Globus pallidus (tissue), 1 donor: ENCODE measurements at places on chromosomes 1 and 21.
A peak's percentile ranks its signal among the peaks of the same experiment; 100 is the strongest.

DNA sequence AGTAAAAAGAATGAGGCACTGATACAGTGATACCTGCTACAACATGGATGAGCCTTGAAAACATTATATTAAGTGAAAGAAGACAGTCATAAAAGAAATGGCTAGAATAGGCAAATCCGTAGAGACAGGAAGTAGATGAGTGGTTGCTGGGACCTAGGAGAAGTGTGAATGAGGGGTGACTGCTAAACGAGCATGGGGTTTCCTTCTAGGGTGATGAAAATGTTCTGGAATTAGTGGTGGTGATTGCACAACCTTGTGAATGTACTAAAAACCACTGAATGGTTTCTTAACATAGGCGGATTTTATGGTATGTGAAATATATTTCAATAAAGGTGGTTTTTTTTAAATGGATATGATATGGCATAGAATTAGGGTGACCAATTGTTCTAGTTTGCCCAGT is 12.6 kb upstream of the SERINC2 start:
- no peak for DNase-seq

- no peak for DNase-seq
These were observed 91.9 kb downstream of the LEPR start for GRCh38 chr1:65512383-65512782.

DNA sequence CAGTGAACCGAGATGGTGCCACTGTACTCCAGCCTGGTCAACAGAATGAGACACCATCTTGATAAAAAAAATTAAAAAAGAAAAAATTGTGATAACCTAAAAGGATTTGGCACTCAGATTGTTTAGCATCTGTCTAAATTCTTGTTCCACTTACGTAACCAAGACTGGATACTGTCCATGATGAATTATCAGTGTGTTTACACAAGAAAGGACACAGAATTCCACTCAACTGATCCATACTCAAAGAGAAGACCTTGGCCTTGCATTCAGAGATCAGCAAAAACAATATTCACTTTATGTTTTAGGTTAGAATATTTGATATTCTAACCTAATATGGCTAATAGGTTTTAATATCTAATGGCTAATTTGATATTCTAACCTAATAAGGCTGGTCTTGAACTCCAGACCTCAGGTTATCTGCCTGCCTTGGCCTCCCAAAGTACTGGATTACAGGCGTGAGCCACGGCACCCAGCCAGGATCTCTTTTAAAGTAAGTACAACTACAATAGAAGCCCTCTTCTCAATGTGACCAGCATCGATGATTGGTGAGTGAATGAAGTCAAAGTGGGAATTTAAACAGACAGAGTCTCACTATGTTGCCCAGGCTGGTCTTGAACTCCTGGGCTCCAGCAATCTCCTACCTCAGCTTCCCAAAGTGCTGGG is 43.1 kb upstream of the COX20 start:
- DNase-seq = no peak

DNA sequence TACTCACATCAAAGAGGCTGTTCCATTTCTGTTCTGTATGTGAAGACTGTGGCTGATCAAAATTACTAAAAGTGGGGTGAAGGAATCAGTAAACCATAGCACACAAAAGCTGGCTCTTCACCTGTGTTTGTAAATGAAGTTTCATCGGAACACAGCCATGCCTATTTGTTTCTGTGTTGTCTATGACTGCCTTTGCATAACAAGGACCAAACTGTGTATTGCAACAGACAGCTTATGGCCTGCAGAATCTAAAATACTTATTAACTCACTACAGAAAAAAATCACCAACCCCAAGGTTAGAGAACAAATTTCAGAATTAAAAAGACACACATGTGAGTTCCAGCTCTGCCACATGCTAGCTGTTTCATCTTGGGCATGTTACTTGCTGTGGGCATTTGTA is 163.9 kb downstream of the LYPLAL1 start:
- DNase-seq = no peak

DNA sequence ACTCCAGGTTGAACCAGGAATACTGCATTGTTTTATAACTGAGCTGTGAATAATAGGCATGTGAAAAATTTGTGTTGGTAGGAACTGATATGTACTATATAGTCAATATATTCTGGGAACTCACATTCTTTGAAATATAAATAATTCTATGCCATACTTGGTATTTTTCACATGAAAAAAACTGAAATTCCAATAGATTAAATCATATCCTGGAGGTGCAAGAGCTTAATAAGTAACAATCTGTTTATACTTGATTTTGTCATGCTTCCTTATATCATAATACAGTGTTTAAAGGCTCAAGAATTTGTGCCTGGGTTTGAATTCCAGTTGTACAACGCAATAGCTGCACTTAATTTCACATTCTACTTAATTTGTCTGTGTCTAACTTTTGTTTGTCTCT is 387.0 kb downstream of the USP25 start:
- no peak for DNase-seq

- DNase-seq = no peak
These were observed 12.2 kb downstream of the PAFAH2 start for GRCh38 chr1:25985670-25986069.

- DNase-seq = no peak
These were observed 48.6 kb downstream of the GNG12 start for GRCh38 chr1:67784545-67785186.

DNA sequence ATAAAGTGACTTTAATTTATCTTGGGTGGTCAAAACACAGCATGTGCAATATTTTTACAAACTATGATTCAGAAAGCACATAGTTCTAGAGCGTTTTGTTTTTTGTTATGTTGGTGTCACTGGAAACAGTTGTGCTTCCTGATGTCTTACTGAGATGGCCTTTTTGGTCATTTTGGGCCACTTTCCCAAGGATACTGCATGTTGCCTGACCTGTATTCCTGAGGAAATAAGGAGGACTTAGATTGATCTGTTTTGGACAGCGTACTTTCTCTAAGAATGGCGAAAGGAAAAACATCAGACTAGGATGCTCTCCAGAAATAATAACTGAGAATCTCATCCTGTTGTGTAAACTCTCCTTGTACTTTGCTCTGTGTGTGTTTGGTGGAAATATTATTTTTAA is 451.2 kb downstream of the USP25 start:
- no peak for DNase-seq

- peak; percentile 49 for DNase-seq
These were observed 136.2 kb downstream of the ZBTB18 start for GRCh38 chr1:244187310-244187709.

GRCh38 chr21:23452384-23453083 is 2154.7 kb downstream of the MRPL39 start:
- DNase-seq = no peak

DNA sequence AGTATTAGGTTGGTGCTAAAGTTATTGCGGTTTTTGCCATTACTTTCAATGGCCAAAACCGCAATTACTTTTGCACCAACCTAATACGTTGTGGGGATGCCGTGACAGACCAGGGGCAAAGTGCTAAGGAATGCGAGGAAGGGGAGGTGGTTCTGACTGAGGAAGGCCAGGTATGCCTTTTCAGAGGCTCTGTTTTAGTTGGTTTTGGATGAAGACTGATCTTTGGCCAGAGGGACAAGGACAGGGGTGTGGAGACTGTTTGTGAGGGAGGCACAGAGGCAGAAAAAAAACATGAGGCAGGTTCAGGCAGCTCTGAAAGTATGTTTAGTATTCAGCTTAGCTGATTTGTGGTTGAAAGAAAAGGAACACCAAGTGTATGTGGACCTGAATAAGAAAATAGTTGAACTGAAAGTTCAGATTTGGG is 358.2 kb downstream of the RPS6KC1 start:
- DNase-seq = no peak
